ENCODE measurements at places on chromosomes 16 and 17.
A peak's percentile ranks its signal among the peaks of the same experiment; 100 is the strongest.

- DNase-seq, result no peak
Observed at GRCh38 chr16:85718153-85718477, 29.4 kb upstream of the GINS2 start.

DNA sequence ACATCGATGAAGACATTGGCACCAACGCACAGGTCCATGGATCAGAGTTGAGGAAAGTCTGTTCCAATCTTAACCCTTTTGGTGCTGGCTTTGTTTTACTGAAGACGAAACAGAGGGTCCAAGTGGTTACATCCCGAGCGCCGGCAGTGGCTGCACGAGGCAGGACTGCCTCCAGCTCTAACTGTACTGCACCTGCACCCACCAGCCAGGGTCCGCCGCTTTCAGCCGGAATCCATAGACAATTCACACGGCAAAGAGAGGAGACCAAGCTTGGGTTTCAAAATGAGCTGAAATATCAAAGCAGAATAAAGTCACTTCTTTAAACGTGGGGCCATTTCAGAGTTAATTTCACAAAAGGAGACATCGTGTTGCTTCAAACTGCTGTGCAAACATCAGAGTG, 21.2 kb upstream of the ZC3H18 start:
- DNase-seq, result no peak

DNA sequence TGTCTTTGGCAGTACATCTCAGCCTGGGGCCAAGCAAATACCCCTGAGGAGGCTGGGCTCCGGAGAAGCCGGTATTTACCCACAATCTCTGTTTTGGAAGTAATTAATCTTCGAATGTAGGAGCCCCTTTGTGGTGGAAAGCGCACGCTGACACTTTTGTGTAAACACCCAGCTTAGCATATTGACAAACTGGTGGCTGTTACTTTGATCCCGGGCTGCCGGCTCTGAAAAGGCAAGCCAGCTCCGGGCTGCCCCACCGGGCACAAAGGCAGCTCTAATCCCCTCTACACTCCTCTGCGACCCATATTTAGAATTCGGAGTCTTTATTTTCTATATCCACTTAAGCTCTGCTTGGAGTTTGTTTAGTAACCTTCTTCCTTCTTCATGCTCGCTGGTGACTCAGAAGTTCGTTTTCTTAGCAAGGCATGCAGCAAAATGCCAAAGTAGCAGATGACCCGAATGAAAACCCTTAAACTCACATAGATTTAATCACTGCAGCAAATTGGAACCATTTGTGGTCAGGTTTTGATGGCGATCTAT, 144.0 kb upstream of the IRX3 start:
- DNase-seq, result no peak

DNA sequence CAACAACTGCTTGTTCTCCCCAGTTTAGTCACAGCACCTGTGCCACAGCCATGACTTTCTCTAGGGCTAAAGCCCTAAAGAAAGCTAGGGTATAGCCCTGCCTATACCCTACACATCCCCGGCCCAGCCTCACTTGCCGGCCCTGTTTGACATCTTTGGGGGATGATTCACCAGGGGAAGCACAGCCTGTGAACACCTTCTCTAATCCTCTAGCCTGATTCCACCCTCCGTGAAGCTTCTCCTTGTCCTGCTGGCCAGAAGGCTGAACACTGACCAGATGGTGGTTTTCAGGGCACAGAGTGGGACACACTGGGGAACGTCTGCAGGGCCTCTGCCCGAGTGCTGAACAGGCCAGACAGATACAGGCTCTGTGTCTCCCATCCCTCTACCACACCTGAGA, 6.0 kb downstream of the CLEC16A start:
- no peak for DNase-seq

- peak; percentile 34 for DNase-seq
Observed at GRCh38 chr17:78138204-78139060, 7.8 kb upstream of the C17orf99 start.

GRCh38 chr16:3135126-3135715, 392 bp downstream of the ZNF213 start:
- DNase-seq, result no peak

- DNase-seq, result no peak
Observed at GRCh38 chr17:83177611-83178532, 98.5 kb downstream of the METRNL start.

Data from right forelimb (tissue), 1 donor.